ENCODE measurements at places on chromosomes 3 and 15.

- DNase-seq = peak; percentile 81
Observed at GRCh38 chr3:176872771-176873209, 324.5 kb downstream of the TBL1XR1 start.

- DNase-seq = no peak
Observed at GRCh38 chr3:165983284-165983683, 146.1 kb upstream of the BCHE start.

DNA sequence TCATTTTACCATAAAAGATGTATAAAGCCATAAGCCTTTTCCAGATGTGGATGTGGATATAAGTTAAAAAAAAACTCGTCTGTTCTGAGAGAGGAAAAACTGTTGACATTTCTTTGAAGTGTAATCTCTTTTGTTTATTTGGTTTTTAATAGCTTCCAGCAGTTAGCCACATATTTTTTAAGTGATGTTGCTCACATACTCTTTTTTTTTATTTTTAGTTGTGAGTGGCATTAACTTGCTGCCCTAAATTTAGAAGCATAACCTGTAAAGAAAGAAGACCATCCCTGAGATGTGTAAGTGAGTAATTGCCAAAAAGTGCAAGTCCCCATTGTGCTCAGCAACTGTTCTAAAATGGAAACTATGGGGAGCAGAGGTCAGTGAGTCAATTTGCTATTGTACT, 415.9 kb upstream of the MDFIC2 start:
- DNase-seq = no peak

DNA sequence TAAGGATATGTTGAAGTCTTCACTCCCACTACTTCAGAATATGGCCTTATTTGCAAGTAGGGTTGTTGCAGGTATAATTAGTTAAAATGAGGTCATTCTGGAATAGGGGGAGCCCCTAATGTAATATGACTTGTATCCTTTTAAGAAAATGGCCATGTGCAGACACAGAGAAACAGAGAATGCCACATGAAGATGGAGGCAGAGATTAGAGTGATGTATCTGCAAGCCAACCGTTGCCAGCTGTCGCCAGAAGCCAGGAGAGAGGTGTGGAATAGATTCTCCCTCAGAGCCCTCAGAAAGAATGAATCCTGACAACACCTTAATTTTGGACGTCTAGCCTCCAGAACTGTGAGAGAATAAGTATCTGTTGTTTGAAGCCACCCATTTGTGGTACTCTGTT, 11.3 kb upstream of the TRANK1 start:
- DNase-seq = no peak

DNA sequence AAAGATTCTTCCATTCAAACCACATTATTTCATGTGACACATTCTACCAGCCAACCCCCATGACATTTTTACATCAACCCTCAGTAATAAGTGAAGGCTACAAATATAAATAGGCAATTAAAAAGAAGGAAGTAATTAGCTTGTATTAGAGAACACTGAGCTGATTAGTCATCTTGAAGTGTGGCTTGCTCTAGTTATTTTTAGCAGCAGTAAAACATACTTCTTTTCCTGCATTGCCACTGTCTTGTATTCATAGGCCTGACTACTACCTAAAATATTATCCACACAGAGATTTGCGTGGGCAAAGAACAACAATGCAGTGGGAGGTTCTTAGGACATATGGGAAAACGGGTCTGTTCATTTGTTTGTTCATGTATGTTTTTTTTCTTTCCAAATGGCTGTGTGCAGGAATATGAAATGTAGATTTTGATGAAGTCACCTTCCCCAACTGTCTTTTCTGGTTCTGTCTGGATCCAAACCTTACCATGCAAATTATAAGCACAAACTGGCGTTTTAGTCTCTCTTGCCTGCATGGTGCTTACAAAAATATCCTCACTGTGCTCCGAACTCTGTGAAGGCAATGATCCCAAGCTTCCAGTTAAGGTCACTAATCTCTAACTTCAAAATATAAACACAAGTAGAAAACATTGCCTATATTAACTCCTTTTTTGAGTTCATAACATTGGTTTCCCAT, 31.5 kb upstream of the TM4SF4 start:
- DNase-seq = no peak

DNA sequence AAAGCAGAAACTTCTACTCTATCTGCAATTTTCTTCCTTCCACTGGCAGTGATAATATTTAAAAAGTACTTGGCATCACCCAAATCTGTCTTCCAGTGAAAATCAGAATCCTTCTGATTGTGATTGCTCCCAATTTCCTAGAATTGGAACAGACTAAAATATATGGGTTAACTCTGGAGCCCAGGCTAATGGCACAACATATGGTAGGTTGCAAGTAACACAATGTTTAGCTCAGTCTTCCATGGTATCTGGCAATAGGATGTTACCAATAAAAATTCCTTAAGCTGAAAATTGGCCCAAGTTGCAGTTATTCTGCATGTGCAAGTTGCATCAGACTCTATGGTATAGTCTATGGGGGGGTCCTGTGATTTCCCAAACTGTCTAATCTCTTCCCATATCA, 273.5 kb upstream of the ADAMTS9 start:
- DNase-seq = no peak

GRCh38 chr3:107794664-107795443, 272.1 kb downstream of the BBX start:
- no peak for DNase-seq

- no peak for DNase-seq
Observed at GRCh38 chr15:67708500-67708899, 116.8 kb upstream of the SKOR1 start.

GRCh38 chr15:63277038-63277892, at the start of gene APH1B:
Gene APH1B (plus strand): TSS chr15:63277605. CDS start chr15:63277624, 19 bp downstream.
- DNase-seq = peak; percentile 74

DNA sequence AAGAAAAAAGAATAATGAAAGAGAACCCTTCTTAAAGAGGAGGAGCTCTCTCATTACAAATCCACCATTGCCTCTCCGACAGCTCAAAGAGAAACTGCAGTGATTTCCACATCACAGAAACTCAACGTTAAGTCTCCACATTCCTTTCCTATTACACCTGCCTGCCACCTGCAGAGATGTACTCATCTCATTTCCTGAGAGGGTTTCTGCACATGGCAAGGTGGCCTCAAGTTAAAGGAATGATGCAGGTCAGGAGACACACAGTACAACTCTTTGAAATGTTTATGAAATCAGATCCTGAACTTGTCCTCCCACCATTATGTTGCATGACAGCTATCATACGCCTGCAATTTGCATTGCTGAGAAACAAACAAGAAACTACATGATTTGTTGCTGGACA, 458.4 kb upstream of the ADAMTS9 start:
- peak; percentile 45 for DNase-seq

DNA sequence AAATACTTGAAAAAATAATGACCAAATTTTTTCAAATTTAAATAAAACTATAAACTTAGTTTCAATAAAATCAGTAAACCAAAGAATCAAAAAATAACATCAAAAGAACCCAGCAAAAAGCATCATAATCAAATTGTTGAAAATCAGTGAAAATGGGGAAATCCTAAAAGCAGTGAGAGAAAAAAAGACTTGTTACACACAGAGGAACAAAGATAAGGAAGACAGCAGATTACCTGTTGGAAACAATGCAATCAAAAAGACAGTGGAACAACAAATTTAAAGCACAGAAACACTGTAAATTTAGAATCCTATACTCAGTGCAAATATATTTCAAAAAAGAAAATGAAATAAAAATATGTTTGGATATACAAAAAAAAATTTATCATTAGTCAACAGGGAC, 156.2 kb upstream of the LMCD1 start:
- no peak for DNase-seq

DNA sequence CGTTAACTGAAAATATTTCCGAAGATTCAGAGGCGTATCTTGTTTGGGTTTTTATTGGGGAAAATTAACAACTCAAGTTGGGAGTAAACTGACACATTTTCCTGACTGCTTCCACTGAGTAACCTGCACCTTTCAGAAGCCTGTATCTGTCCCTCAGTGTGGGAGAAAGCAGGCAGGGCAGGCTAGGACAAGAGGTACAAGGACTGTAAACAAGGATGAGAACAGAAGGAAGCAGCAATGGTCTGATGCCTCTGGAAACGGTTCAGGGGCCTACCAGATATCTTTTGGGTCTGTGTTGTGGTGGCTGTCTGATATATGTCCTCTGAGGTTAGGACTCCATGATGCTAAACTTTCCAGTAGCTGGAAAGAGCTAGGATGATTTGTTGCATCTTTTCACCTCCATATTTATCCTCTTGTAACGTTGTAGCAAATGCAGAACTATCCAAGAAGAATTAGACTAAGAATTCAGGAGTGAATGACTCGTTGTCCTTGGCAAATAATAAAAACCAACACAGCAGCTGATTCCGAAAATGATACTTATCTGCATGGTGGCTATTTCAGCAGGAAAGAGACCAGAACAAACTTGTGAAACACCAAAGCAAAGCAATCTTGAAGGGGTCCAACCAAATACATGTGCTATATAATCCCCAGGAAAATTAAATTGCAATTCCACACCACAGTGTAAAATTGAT, 195.9 kb upstream of the ICE2 start:
- no peak for DNase-seq
